ENCODE measurements at places on chromosomes 7 and 10.

GRCh38 chr10:90378524-90379076, 479.2 kb downstream of the HTR7 start:
- no peak for DNase-seq

GRCh38 chr7:28988810-28989209, 30.7 kb upstream of the TRIL start:
- DNase-seq: no peak

- no peak for DNase-seq
Observed at GRCh38 chr7:11707606-11708193, 124.3 kb downstream of the THSD7A start.

DNA sequence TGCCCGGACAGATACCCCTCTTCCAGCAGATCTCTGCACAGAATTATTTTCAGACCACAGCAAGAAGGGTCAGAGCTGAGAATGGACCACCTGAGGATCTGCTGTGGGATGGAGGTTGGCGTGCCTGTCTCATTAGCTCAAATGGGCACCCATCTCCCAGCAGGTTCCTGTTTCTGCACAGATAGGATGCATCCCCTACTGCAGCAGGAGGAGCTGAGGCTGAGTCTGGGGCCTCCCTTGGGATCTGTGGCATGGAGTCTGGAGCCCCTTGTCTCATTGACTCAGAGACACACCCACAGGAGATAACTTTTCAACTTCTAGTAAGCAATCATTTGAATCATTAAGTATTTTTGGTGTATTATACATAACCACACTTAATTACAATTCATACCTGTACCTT, 212.7 kb downstream of the ADK start:
- no peak for DNase-seq

GRCh38 chr7:150901160-150902035, 49.1 kb downstream of the AOC1 start:
- DNase-seq: peak; percentile 24

DNA sequence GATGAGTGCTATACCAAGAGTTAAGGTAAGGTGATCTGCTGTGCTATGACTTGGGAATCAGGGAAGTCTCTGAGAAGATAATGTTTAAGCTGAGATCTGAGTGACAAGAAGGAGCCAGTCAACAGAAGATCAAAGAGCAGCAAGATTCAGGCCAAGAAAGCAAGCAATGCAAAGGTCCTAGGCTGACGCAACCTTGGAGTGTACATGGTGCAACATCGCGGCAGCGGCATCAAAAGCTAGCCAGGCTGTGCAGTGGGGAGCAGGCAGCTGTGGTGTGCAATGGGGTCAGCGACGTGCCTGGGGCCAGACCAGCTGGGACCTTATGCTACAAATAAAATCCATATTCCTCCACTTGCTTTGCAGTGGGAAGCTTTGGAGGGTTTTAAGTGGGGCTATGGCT, 324.1 kb downstream of the LRMDA start:
- no peak for DNase-seq

DNA sequence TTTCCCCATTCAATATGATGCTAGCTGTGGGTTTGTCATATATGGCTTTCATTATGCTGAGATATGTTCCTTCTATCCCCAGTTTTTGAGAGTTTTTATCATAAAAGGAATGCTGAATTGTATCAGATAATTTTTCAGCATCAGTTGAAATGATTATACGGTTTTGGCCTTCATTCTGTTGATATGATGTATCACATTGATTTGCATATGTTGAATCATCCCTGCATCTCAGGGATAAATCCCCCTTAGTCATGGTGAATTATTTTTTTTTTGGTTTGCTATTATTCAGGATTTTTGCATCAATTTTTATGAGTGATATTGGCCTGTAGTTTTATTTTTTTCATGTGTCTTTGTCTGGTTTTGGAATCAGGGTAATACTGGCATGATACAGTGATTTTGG, 1152.3 kb upstream of the C7orf33 start:
- no peak for DNase-seq

DNA sequence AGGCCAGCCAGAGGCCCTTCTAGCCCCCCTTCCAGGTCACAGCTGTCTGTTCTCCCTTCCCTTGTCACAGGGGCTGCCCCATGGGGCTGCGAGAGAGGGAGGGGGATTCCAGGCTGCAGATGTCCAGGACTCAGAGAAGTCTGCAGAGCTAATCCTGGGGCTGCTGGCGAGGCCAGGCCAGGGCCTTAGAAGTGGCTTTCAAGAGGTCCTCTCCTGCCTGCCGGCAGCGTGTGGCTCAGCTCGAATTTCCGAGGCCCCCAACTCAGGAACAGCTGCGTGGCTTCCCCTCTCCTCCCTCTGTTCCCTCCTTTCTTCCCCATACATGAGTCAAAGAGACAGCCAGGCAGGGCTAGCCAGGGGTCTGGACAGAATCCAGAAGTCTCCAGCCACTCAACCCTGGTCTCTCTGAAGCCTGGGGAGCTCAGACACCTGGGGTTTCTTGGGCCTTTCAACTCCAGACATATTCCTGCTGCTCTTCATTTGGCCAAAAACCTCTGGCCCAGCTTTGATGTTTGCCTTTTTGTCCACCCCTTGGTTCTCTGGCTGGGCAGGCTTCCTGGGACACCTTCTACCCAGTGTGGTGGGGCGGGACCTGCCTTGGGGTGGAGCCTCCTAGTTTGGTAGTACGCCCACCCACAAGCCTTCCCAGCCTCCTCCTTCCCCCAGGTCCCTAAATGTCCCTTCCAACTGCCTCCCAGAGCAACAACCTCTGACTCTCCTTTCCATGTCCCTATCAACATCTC, 21.8 kb upstream of the EIF5AL1 start:
- DNase-seq: no peak

DNA sequence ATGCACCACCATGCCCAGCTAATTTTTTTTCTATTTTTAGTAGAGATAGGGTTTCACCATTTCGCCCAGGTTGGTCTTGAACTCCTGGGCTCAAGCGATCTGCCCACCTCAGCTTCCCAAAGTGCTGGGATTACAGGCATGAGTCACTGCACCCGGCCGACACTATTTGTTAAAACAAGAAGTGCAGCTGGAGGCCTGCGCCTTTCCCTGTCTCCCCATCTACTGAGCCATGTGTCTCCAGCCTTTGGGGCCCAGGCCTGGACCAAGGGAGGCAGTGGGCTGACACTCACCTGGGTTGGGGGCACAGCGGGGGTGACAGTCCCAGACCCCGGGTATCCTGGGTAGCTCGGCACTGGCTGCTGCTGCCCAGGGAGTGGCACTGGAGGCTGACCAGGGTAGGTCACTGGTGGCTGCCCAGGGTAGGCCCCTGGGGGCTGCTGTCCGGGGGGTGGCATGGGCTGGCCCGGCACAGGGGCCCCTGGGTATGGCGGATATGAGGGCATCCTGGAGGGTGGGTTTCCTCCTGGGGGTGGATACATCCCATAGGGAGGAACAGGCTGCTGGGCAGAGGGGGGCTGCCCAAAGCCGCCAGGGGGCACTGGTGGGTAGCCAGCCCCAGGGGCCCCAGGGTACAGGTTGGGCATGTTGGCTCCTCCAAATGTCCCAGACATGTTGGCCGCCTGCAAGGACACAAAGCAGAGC, 36.3 kb downstream of the PLAC9 start:
- DNase-seq: no peak

- DNase-seq: peak; percentile 16
Observed at GRCh38 chr10:126704649-126705048, 34.2 kb upstream of the C10orf90 start.

- DNase-seq: peak; percentile 17
Observed at GRCh38 chr7:100435401-100436304, 644 bp downstream of the PPP1R35 start.

GRCh38 chr10:16242859-16243613, 193.8 kb upstream of the PTER start:
- no peak for DNase-seq

GRCh38 chr10:1141261-1141660, 85.1 kb downstream of the WDR37 start:
- DNase-seq: no peak

- DNase-seq: no peak
Observed at GRCh38 chr7:18894155-18894554, 223.3 kb downstream of the TWIST1 start.

DNA sequence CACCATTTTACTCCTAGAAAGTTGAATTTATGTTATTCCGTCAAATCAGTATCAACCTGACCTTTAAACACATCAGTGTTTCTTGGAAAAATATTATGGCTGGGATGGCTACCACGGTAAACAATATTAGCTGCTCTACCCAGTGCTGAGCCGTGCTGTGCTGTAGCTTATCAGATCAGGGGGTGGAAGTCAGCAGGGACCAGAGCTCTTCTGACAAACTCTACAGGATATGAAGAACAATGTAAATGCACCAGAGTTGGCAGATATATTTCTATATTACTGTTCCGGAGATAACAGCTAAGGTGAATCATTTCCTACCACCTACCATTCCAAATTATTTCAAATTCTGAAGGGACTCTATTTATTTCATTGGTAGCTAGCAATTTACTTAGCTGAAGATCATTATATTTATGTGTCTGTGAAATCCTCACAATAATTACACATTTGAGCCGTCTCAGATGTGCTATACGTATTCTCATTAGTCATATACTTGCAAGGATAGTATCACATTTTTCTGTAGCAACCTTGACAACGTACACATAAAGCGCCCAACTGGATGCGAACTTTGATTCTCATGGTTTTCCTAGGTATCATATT, 76.5 kb downstream of the TEX36 start:
- DNase-seq: no peak

DNA sequence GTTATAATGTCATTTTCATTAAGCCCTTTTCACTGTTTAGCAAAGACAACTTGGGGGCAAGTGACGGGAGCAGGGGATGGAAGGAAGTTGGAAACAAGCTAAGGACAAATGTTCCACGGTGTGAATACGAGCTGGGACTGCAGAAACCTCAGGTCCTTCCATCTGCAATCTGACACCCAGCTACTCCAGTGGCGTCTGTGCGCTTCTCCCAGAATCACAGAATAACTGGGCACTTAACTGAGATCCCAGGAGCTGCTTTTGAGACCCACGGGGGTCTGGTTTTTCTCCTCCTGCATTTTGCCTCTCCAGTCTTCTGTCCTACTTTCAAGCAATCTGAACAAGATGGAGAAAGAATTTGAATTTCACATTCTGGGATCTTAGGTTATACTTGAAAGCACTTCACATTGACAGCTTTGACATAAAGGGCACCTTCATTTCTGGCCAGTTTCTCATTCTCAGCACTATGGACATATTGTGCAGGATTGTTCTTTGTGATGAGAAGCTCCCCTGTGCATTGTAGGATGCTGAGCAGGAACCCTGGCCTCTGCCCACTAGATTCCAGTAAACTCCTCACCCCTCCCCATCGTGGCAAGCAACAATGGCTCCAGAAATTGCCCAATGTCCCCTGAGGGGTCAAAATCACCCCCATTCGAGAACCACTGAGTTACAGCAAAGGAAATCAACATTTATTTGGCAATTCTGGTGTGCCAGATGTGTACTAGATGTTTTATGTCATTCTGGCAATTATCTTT, 194.1 kb downstream of the CACNB2 start:
- no peak for DNase-seq

DNA sequence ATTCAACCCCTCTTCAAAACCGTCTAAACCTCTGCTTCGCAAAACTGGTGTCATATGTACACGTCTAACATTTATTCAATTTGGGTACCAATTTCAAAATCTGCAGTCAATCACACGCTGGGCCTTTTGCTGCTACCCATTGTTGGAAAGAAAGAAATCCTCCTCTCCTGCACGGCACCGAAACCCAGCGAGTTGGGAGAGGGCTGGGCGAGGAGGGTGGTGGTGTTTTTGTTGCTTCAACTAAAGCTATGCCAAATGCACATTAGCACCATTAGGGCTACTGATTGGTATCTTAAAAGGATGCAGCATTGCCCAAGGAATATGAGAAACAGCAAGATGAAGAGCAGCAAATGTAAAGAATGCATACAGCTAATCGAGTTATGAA, 7.8 kb downstream of the EBF3 start:
- DNase-seq: no peak

DNA sequence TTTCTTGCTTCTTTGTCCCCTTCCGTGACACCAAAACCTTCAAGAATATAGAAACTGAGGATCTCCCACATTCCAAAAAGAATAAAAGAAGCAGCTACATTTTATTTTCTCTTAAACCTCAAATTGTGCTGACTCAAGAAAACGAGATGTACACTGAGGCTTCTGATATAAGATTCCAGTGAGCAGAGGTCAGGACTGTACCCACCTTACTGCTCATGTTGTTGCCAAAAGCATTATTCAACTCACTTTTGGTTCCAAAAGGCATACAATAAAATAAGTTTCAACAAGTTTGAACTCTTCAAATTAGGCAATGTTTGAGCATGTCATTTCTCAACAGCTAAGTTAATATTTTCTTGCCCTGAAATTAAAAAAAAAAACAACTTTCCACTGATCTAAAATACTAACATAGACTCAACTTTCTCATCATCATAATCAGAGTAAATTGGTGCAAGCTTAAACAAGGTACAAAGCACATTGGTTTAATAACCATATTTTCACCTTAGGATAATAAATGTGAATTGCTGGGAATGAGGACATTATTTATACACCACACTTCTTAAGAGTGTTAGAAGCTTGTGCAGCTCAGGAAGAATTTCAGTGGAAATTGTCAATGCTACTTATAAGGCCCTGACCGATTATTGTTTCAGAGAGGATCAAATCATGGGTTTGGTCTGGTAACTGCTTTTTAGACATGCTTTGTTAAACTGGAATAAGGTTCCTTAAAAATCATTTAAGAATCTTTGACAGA, 629.0 kb upstream of the IGFBP3 start:
- DNase-seq: no peak

GRCh38 chr7:113805976-113806375, 112.8 kb downstream of the PPP1R3A start:
- DNase-seq: no peak

- DNase-seq: no peak
Observed at GRCh38 chr10:85026878-85027467, 698.6 kb downstream of the CCSER2 start.

- DNase-seq: no peak
Observed at GRCh38 chr10:133442191-133442966, 11.4 kb upstream of the SCART1 start.

DNA sequence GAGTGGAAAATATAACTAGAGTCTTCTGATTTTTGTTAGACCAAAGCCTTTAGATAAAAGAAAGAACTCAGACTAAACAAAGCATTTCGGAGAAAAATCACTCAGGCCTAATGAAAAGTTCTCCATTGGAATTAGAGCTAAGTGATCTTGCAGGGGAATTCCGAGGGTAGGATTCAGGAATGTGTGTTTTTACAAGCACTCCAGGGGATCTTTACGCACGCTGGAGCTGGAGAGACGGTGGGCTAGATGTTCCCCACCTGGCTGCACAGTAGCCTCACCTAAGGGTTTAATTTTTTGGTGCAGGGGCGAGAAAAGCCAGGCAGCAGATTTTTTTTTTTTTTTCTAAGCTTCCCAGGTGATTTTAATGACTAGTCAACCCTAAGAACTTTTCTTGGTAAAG, 7.9 kb upstream of the PAPSS2 start:
- no peak for DNase-seq

GRCh38 chr7:73740771-73741170, 2.2 kb upstream of the ABHD11 start:
- DNase-seq: no peak

GRCh38 chr7:25579778-25580075, 351.4 kb upstream of the NPVF start:
- DNase-seq: no peak

- no peak for DNase-seq
Observed at GRCh38 chr7:158911145-158911544, 54.8 kb downstream of the DYNC2I1 start.

GRCh38 chr7:131071786-131072504, 255.7 kb upstream of the MKLN1 start:
- DNase-seq: peak; percentile 78

- no peak for DNase-seq
Observed at GRCh38 chr7:122383934-122384333, 79.4 kb upstream of the FEZF1 start.

All from pons (tissue), 1 donor.